ENCODE measurements at places on chromosomes 7 and 10.

DNA sequence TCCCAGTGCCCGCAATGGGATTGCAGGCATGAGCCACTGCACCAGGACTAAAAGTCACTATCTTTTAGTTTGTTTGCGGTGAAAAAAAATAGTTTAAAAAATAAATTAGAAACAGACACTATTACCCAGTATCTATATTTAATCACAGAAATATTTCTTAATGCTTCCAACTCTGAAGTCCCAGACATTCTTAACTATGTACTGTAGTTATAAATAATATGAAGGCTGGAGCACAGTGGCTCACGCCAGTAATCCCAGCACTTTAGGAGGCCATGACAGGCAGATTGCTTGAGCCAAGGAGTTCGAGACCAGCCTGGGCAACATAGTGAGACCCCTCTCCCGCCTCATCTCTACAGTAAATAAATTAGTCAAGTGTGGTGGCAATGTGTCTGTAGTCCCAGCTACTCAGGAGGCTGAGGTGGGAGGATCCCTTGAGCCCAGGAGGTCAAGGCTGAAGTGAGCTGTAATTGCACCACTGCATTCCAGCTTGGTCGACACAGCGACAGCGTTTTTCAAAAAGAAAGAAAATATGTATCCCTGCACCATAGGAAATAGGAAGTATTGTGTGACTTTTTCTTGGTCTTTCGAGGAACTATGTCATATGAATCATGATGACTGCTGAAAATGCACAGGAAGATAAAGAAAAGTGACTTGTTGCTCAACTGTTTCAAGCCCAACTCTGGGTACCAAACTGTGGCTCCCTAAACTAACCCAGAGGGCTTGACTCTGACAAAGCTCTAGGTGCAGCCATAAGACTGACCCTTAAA is 74.9 kb upstream of the STEAP1B start:
- DNase-seq: no peak

DNA sequence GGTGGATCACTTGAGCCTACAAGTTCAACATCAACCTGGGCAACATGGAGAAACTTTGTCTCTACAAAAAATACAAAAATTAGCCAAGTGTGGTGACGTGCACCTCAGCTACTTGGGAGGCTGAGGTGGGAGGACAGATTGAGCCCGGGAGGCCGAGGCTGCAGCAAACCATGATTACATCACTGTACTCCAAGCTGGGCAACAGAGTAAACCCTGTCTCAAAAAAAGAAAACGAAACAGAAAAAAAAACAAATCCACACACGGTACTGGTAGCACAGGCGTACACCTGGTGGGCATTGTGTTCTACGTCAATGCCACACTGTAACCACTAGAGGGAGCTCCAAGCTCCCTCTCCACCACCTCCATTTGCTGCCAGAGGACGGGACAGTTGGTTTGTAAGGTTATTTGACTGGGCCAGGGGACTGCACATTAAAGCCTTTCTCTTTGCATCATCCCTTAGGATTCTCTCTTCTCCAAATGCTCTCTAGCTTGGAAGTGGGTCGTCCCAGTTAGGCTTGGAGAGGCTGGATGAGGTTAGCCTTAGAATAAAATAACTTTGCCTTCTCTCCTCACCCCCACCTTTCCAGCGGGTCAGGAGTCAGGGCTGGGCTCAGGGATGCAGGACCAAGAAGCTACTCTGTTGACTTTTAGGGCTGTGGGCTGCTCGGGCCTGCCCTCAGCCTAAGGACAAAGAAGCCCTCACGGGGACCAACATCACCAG is 130.8 kb downstream of the SORBS1 start:
- peak; percentile 6 for DNase-seq

DNA sequence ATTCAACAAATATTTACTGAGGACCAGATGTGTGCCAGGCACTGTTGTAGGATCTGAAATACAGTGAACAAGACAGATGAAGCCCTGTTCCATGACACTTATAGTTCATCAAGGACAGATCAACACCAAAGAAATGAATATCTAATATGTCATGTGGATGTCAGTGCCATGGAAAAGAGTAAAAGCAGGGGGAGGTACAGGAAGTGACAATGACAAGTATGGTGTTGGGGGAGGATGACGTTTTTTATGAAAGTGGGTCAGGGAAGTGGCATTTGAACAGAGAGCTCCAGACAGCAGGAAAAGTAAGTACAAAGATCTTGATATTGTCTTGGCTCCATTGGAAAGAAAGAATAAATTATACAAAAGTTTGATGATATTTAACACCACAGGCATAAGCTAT is 7.0 kb upstream of the SFMBT2 start:
- no peak for DNase-seq

DNA sequence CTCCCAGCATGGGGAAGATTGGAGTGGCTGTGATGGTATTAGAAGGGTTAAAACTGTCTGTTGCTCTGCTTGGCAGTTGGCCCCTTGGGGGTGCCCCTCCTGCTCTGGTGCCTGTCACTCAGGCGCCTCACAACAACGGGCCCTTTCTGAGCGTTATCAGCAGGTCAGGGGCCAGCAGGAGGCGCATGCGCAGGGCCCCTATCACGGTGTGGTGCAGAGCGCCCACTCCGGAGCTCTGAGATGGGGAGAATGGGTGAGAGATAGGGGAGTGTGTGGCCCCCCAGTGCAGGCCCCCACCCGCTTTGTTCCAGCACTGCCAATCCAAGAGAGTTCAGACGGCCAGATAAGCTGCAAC is 24.8 kb downstream of the GBX1 start:
- DNase-seq: no peak

GRCh38 chr10:101829561-101830315 is 11.5 kb upstream of the OGA start:
- DNase-seq: no peak

GRCh38 chr10:124678557-124679240 is 65.5 kb downstream of the FAM53B start:
- DNase-seq: no peak

DNA sequence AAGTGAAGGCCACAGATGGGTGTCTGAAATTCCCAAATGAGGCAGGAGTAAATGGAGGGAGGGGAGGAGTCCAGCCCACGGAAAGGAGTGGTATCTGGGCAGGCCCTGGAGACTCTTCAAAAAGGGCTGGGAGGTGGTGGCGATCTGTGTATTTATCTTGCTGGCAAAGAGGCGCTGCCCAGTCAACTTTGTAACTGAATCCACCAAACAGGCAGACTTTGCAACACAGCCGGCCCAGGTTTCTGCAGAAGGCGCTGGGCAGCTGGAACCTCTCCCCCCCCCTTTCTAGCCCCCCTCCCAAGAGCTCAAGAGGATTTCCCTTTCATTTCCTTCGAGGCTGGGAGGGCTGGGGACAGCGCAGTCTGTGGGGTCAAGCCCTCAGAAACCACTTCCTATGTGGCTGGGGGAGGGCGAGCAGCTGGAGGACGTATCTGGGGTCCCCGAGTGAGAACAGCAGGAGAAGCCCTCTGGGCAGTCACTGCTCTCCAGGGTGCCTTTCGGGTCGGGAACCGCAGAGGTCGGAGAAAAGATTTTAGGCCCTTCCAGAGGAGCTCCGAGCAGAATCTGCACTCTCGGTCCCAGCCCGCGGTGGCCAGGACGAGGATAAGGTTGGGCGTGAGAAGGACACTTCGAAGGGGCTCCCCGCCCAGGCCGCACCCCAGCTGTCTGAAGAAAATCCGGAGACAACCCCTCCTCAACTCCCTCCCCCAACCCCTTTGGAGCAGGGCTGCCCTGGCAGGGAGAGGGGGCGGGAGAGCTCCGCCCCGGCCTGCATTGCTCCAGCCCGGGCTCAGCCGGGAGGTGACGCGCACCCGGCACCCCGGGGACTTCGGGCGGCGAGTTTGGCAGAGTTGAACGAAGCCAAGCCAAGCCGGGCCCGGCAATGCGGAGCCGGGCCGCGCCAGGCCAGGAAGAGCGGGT is 965 bp downstream of the ZCCHC24 start:
- peak; percentile 57 for DNase-seq

GRCh38 chr7:19235680-19236079 is 90.5 kb upstream of the FERD3L start:
- DNase-seq: no peak

- no peak for DNase-seq
These were observed 767 bp upstream of the CYP26A1 start for GRCh38 chr10:93072713-93073538.

GRCh38 chr7:91894781-91895480 is 14.4 kb upstream of the MTERF1 start:
- DNase-seq: no peak

DNA sequence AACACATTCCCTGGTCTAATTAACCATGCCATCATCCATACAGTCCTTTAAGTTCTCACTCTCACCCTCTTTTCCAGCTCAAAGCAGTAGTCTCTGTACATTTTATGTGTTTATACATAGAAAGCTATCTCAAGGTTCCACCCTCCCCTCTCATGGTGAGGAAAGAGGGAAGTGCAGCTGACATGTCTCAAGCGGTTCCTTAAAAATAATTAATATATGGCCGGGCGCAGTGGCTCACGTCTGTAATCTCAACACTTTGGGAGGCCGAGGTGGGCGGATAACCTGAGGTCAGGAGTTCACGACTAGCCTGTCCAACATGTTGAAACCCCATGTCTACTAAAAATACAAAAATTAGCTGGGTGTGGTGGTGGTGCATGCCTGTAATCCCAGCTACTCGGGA is 36.7 kb downstream of the ZC3HAV1 start:
- no peak for DNase-seq

GRCh38 chr10:86167762-86168128 is 198.8 kb downstream of the GRID1 start:
- no peak for DNase-seq

DNA sequence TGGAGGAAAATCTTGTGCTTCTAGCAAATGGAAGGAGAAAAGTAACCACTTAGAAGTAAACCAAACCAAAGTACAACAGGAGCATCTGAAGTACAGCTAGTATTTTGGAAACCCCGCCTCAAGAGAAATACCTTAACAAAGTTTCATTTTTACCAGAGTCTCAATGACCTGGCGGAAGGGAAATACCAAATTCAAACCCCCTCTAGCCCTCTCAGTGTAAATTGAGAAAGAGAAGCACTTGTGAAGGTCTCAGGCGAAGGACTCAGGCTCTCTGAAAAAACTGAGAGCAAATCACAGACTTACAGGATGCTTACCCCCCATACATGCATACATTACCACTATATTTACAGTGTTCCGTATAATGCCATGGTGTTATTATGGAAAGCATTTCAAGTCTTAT is 70.1 kb downstream of the ZPBP start:
- no peak for DNase-seq

GRCh38 chr10:19491166-19491565 is 325.1 kb upstream of the PLXDC2 start:
- no peak for DNase-seq

DNA sequence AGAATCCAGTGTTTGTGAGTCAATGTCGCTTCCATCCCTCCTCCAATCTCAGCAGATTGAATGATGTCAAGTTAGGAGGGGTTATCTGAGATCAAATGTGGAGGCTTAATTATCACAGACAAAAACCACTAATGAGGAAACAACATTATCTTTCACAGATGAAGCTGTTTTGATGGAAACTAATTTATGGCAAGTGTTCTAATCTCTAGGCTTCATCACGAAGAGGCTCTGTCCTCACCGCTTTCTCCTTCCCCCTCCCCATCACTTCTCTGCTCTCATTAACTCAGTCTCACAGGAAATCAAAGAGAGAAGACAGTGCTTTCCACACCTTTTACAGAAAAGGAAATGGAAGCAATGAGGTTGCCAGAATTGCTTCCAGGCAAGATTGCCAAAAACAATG is 283.7 kb downstream of the BMPER start:
- no peak for DNase-seq
